GM12878 (cell line): ENCODE measurements at places on chromosomes 12 and 14.

DNA sequence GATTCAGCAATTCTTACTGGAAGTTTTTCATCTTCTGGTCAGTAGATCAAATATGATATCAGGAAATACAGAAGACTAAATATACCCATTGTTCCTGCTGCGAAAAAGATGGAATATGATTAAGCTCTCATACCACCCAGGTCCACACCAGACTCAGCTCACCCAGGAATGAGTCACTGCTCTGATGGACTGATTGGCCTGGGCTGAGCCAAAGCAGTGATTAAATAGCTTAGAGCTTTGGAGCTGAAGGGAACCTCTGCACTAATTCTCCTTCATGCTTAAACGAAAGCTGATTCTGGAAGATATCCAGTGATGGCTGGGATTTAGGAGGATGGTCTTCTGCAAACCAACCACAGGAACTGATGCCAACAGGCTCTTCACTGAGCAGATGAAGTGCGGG is 62.0 kb upstream of the SYT1 start:
- no peak for DNase-seq

GRCh38 chr12:13573698-13574321 is 377.3 kb downstream of the EMP1 start:
- no peak for DNase-seq

DNA sequence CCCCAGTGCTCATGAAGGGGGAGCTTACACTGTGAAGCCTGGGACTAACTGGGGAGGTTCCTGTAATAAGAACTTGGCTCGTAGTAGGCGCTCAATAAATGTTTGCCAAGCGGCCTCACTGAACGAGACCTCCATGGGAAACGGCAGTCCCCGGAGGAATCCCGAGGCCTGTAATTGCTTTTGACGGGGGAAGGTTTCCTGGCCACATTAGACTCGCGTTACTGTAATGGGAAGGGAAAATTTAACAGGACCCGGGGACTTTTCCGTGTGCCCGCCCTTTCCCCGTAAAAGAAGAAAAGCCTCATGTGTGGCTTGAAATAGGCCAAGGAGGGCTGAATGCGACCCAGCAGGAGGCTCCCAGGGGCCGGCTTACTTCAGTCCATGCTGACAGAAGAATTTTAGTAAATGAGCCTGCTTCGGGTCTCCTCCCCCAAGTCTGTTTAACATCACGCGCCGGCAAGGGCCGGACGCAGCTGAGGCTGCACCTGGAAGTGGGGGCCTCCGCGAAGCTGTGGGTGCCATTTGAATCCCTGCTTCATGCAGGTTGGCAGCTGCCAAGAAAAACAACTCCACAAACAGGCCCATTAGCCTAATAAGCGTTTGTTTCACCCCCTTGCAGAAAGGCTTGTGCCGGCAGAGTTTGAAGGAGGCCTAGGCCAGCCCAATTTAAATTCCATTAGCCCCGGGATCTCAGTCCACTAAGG is 39.8 kb upstream of the PWP1 start:
- DNase-seq = no peak

GRCh38 chr12:31813305-31813704 is 84.5 kb upstream of the AMN1 start:
- no peak for DNase-seq
